Tibial nerve (tissue), 4 donors: ENCODE measurements at places on chromosomes 3 and 15. TPM values are rescaled to one million over a fixed set of nuclear protein-coding genes. Genes with fewer than 3 reads are reported as not detected.

CGNL1 gene
- total RNA-seq, result 31.9 TPM

NPAP1 gene
- not detected for total RNA-seq

TERB2 gene
- not detected for total RNA-seq

NXPE3 gene
- total RNA-seq, result 16.5 TPM

C3orf52 gene
- total RNA-seq, result 6.6 TPM

ACTRT3 gene
- 2.7 TPM for total RNA-seq

ZNF385D gene
- total RNA-seq, result 2.9 TPM

TRAIP gene
- 2.2 TPM for total RNA-seq

UROC1 gene
- total RNA-seq, result not detected

CHD2 gene
- total RNA-seq, result 97.1 TPM

STAB1 gene
- 167 TPM for total RNA-seq

RLBP1 gene
- not detected for total RNA-seq

GABRR3 gene
- total RNA-seq, result not detected
